ENCODE measurements at places on chromosomes 2 and 18.

DNA sequence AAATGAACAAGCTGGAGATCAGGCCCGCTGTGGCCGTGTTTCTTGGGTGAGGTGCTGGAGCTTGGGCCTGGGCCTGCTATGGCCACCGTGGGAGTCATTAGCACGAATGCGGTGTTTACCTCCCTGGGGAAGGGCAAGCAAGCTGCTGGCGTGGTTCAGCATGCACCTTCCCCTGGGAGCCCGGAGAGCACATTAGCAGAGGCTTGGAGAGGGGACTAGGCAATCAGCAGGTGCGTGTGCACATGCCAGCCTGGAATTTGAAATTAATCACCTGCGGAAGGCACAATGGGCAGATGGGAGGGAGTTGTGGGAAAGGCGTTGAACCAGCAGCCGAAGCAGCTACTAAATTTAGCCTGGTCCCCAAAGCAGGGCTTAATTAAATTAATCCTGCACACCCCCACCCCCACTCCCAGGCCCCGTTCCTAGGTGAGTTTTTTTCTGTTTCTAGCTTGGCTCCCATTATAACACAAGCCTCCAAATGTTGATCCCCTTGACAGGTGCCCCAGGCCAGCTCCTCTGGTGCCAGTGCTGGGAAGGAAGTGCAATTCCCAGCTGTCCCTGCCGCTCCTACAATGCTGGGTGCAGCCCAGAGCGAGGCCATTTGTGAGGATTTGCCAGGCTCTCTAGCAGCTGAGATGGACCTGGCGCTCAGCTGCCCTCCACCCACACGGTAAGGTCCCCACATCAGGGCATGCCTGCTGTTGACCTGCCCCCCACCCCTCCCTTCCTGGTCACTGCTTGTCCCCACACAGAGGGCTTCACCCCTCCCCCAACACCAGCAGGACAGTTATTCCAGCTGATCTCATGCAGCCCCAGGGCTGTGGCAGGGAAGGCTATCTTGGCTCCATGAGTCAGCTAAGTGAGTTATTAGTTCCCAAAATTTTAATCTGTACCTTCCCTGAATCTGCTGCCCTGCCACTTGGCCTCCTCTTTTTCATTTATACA, 115.0 kb downstream of the ZBTB7C start:
- DNase-seq = no peak

- no peak for DNase-seq
These were observed 36.2 kb upstream of the BMP10 start for GRCh38 chr2:68907232-68907919.

DNA sequence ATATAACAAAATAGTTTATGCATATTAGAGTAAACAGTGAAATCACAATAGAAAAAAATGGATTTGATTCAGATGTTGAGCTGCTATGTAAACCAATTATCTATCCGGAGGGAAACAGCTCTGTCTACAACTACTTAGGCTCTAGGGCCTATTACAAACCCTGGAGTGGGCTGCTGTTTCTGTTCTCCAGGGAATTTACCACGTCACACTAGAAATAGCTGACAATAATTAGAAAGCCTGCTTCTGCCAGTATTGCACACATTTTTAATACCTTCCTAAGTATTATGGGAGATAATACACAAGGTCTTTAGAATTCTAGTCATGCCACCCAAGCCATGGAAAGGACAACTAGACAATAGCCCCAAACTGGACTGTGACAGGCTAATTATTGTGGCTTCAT, 411.1 kb downstream of the FIGN start:
- DNase-seq = no peak

- no peak for DNase-seq
These were observed 14.5 kb downstream of the EPAS1 start for GRCh38 chr2:46311651-46312223.

- no peak for DNase-seq
These were observed 104.2 kb downstream of the LRRC30 start for GRCh38 chr18:7334973-7335568.

- DNase-seq = peak; percentile 99
These were observed 28.8 kb downstream of the STEAP3 start for GRCh38 chr2:119252186-119253113.

- DNase-seq = peak; percentile 69
These were observed 218.4 kb upstream of the HS6ST1 start for GRCh38 chr2:128536925-128537620.

DNA sequence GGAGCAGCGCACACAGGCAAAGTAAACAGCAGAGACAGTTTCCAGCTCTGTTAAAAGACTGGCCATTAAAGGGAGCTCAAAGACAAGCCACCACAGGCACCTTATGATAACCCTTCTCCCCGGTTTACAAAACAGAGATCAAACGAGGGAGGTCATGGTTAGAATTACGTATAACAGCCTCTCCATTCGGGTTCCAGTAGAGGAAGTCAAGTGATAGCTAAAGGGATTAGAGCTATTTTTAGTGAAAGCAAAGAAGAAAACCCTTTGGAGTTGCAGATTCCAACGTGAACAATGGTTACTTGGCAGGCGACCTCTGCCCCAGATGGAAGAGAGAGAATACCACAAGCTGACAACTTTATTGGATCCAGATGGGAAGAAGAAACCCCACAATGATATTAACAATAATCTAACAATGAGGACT, 31.2 kb upstream of the EDAR start:
- peak; percentile 17 for DNase-seq

- DNase-seq = peak; percentile 97
These were observed 111.6 kb downstream of the AGAP1 start for GRCh38 chr2:235605312-235606003.

DNA sequence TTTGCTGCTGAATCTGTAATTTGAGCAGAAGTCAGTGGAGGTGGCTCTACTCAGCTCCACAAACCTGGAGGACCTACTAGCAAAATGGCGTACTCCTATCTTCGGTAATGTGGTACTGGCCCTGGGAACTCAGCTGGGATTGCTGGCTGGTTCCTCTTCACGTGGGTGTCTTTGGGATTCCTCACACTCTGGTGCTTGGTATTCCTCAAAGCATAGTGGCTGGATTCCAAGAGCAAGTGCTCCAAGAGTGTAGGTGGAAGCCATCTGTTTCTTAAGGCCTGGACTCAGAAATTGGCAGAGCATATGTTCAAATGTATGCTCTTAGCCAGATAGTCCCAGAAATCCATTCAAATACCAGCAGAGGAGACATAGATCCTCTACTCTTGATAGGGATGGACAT, 281.9 kb upstream of the CDH7 start:
- DNase-seq = no peak

DNA sequence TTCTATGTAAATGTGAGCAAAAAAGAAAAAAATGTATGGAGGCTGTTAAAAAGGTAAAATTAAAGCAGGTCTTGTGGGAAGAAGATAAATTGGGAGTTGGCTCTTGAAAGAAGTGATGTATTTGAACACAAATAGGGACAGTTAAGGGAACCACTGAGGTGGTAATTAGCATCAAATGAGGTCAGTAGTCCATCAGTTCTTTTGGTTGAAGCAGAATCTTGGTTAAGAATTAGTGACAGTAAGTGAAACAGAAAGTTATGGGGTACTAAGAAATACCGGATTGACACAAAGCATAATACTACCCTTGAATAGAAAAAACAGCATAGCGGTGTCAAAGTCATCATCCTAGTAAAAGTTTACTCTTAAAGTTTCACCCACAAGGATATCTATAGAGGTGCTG, 352.6 kb upstream of the VRK2 start:
- no peak for DNase-seq

- peak; percentile 85 for DNase-seq
These were observed 91.5 kb downstream of the MREG start for GRCh38 chr2:215921895-215922294.

GRCh38 chr2:188181067-188181838, 110.4 kb upstream of the GULP1 start:
- DNase-seq = no peak

GRCh38 chr2:54041135-54041534, 70.3 kb upstream of the PSME4 start:
- no peak for DNase-seq

GRCh38 chr2:190759749-190760213, 110.9 kb downstream of the NAB1 start:
- DNase-seq = peak; percentile 94

DNA sequence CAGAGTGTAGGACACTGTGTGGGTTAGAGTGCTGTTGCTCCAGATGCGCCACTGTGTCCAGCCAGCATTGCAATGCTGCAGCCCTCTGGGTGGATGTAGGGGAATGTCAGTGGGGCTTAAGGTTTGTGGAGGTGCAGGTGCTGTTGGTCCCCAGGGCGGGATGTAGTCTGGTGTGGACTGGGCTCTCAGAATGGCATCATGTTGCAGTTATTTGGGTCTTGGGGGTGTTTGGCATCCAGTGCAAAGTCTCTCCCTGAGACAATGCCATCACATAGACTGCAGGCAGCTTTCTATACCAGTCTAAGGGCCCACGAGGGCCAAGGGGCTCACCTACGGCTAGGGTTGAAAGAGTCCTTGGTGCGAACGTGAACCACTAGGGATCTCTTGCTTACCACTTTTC, 275.3 kb downstream of the SOX11 start:
- DNase-seq = no peak

GRCh38 chr2:99935662-99936061, 206.7 kb downstream of the AFF3 start:
- DNase-seq = no peak

DNA sequence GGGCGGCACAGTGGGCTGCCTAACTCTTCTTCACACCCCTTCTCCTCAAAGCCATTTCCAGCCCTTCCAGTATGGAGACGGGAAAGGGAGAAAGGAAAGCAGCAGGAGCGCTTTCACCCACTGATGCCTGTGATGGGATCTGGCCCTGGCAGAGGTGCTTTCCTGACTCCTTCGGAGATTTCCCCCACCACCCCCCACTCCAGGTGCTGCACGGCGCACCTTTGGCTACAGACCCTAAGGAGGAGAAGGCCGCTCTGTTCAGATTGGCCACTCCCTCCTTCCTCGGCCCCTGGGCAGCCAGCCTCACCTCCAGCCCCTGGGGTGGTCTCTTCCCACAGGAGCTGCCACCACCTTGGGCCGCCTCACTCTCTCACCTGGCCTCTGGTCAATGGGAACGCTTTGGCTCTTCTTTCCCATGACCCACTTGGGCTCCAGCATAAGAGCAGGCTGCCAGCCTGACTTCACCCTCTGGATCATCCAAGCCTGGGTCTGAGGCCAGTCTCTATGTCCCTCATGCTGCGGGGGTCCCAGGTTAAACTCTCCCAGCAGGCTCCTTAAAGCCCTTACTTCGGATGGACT, 18.4 kb upstream of the MAL start:
- DNase-seq = no peak

DNA sequence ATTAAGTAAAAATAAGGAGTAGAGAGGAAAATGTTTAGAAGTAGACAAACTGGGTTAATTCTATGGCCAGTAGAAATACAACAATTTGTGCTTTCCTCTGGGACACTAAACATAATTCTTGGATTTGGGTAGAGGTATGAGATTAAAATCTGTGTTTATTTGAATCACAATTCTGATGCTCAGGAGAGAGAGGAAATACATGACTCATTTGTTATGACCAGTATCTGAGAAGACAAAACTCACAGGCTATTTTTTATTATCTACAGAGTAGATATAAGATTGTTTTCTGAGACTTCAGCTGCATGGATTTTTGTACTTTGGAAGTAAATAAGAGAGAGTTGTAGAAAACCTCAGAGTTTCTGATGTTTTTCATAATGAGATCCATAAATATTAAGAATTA, 315.7 kb upstream of the CWC22 start:
- peak; percentile 48 for DNase-seq

DNA sequence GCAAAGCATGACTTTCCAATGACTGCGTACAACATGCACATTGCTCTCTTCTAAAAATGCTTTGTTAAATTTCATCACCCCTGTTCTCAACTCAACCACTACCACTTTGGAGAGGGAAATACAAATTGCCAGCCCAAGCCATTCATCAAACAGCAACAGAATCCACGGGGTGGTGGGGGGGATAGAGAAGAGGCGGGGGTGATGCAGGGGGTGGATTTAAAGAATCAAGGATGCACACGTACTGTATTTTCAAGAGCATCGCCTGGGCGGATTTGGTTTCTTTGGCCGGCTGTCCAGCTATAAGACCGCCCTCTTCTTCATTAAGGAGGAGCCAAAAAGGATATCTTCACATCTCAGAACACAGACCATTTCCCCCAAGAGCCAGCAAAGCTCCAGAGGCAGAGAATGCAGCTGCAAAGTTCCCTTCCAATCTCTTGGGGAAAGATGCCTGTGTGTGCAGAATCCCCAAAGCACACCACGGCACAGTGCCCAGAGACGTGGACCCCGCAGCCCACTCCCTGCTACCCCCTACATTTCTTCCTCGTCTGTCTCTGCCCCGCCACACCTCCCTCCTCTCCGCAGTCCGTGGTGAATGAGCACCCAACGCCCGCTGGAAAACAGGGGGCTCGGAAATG, 977 bp downstream of the SLC8A1 start:
- peak; percentile 42 for DNase-seq

DNA sequence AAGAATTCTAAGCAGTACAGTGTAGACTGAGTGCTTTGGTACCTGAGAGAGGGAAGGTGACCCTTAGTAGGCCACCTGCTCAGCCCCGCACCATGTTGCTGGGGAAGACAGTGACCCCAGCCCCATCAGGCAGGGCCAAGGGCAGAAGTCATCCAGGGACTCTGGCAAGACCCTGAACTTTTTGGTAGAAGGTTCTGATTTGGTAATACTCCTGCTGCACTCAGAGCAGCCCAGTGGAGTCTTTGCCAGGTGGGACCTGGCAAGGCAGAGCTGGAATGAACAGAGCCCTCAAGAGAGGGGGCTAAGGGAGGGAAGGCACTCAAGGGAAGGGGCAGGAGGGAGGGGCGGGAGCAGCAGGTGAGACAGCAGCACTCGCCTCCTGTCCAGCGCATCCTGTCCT, 191.2 kb downstream of the MGAT5 start:
- no peak for DNase-seq

GRCh38 chr2:210895132-210895531, 338.7 kb downstream of the CPS1 start:
- peak; percentile 25 for DNase-seq

- DNase-seq = no peak
These were observed 17.5 kb upstream of the LONRF2 start for GRCh38 chr2:100339823-100340222.

- no peak for DNase-seq
These were observed 29.9 kb downstream of the LOXHD1 start for GRCh38 chr18:46627136-46627535.

DNA sequence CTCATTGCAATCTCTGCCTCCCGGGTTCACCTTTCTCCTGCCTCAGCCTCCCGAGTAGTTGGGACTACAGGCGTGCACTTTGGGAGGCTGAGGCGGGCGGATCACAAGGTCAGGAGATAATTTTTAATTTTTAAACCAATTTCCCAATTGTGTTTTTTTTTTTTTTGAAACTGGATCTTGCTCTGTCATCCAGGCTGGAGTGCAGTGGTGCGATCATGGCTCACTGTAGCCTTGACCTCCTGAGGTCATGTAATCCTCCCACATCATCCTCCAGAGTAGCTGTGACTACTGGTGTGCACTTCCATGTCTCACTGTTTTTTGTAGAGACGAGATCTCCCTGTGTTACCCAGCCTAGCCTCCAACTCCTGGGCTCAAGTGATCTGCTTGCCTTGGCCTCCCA, 49.3 kb downstream of the GLS start:
- DNase-seq = no peak

DNA sequence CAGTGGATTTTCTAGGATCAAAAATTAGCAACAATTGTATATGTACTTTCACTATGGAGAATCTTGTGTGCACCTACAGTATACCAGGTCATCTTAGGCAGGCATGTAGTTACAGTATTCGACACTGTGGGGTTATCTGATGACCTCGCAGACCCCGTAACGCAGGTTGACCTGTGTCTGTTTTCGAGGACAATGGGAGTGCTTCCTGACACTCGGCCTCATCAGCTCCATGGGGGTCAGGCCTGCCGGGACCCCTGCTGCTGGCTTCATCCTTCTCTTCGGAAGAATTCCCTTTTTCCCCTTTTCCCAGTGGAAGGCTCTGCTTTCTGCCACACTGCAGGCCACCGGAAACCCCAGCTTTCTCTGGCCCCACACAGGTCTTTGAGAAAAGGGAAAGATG, 102.8 kb upstream of the TMEM18 start:
- no peak for DNase-seq
